ENCODE measurements at places on chromosomes 16 and 17.

- peak; percentile 80 for DNase-seq
These were observed 42.4 kb downstream of the RAI1 start for GRCh38 chr17:17723354-17724261.

DNA sequence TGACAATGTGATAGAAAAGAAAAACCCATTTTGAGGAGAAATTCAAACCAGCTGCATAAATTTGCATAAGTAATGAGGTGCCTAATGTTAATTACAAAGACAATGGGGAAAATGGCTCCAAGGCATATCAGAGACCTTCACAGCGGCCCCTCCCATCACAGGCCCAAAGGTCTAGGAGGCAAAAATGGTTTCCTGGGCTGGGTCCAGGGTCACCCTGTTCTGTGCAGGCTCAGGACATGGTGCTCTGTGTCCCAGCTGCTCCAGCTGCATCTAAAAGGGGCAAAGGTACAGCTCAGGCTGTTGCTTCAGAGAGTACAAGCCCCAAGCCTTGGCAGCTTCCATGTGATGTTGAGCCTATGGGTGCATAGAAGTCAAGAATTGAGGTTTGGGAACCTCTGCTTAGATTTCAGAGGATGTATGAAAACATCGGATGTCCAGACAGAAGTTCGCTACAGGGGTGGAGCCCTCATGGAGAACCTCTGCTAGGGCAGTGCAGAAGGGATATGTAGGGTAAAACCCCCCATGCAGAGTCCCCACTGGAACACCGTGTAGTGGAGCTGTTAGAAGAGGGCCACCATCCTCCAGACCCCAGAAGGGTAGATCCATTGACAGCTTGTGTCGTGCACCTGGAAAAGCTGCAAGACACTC lies 40.6 kb downstream of the IKZF3 start:
- DNase-seq, result no peak

GRCh38 chr17:73516431-73516830 lies 127.8 kb downstream of the SDK2 start:
- DNase-seq, result no peak

DNA sequence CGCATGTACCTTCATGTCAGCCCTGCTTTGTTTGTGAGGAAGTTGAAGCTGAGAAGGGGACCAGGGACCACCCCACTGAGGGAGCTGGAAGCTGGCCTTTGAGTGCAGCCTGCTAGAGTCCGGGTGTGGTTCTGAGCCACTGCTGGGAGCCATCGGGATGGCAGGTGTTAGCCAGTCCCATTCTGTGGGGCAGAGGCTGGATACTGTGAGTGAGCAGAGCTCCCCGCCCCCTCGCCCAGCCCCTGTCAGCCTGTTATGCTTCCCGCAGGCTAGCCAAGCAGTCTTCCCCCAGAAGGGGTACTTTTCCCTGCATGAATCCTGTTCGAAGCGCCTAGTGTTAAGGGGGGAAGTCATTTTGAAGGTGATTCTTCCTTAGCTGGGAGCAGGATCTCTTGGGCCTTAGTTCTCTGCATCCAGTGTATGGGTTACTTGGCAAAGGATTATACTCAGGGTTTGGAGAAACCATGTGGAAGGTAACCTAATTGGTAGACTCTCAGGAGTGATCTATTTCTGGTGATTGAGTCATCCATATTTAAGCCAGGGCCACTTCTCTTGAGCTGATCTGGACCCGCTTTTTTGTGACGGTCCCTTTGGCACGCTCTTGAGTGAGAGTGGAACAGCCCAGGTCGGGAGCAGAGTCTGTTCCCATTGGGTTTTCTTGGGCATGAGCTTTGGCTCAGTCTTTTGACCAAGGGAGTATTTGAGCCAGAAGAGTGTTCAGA lies 23.8 kb downstream of the AKAP1 start:
- no peak for DNase-seq

GRCh38 chr17:70276906-70277305 lies 107.6 kb downstream of the KCNJ2 start:
- no peak for DNase-seq

DNA sequence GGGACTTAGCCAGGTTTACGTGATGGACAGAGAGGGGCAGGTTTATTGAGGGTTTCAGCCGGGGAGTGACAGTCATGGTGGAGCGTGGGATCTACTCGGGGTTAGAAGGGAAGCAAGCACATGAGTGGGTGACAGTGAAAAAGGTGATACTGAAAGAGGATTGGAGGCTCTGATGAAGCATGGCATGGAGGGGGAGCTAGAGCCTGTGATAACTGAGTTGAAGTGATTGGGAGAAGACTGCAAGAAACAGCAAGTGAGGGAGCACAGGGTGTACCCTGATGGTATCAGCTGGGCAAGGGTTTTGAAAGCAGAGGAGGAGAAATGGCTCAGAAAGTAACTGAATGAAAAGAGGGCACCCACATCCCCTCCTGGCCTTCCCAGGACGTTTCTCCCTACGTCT lies 6.7 kb upstream of the KSR1 start:
- DNase-seq, result no peak

DNA sequence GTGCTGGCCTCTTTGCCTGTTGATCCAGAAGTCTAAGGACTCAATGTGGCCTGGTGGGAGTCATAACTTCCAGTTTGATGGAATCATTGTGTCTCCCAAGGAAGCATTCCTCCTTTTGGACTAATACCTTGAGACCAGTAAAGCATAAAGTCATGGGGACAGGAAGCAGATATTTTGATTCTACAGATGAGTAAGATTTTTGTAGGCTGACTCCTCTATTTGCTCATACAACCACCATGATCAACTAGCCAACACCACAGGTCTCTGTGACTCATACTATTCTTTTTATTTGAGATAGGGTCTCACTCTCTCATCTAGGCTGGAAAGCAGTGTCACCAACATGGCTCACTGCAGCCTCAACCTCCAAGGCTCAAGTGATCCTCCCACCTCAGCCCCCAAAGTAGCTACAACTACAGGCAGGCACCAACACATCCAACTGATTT lies 6.2 kb downstream of the MT2A start:
- DNase-seq, result peak; percentile 64

DNA sequence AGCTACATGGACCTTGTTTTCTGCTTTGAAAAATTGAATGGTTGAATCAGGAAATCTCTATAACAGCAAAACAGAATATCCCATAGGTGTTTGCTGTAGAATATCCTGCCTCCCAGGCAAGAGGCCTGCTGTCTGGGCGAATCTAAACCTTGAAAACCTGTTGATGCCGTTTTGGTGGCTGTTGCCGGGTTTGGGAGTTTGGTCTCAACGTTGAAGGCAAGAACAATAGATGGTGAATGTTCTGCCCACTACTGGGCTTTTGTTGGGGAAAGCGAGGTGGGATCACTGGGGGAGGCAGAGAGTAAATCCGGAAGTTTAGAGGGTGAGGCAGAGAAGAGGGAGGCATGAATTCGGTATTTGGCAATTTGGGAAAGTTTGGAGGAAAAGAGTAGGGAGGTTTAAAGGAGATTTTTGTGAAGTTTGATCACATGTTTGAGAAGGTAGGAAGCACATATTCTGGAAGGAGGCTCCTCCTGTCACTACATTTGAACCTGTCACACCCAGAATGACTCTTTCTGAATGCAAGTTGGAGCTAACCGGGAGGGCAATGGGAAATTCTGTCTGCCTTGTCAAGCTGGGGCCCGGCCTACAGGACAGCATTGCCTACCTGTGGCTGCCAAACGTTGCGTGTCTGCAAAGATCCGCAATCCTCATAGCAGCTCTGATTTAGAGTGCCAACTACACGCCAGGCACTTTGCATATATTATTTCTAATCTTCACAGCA lies 46.5 kb downstream of the GPRC5B start:
- DNase-seq, result no peak

- no peak for DNase-seq
These were observed 635 bp downstream of the SCPEP1 start for GRCh38 chr17:56978441-56979090.

- peak; percentile 47 for DNase-seq
These were observed 15.5 kb upstream of the TFAP4 start for GRCh38 chr16:4288148-4288921.

DNA sequence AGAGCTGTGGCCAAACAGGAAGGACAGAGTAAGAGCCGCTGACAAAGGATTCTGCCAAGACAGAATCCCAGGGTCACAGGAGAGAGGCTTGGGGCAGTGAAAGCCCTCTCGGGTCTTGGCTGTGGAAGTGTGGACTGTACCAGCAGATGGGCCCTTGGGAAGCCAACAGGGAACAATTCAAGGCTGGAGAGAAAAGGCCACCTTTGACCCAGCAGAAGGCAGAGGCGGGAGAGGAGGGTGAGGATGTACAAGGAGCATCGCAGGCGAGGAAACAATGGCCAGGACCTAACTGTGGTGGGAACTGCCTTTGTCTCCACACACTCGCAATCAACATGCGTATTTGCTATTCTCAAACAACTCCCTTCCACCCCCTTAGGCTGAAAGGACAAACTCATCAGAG lies 15.7 kb downstream of the CARHSP1 start:
- DNase-seq, result no peak

DNA sequence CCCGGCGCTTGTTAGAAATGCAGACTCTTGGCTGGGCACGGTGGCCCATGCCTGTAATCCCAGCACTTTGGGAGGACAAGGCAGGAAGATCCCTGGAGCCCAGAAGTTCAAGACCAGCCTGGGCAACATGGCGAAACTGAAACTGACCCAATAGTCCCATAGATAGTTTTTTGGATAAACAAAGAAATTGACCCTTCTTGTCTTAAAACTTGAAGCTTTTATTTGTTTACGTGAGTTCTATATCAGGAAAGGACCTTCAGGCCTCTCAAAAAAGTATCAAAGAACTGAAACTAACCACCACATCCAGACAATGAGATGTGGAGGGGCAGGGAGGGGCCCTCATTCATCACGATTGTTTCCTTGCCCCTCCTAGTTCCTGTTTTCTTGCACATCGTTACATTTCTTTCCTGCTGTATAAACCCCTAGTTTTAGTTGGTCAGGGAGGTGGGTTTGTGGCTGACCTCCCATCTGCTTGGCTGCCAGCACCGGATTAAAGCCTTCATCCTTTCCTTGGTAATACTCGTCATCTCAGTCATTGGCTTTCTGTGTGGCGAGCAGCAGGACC lies 29.9 kb upstream of the PRM1 start:
- no peak for DNase-seq

DNA sequence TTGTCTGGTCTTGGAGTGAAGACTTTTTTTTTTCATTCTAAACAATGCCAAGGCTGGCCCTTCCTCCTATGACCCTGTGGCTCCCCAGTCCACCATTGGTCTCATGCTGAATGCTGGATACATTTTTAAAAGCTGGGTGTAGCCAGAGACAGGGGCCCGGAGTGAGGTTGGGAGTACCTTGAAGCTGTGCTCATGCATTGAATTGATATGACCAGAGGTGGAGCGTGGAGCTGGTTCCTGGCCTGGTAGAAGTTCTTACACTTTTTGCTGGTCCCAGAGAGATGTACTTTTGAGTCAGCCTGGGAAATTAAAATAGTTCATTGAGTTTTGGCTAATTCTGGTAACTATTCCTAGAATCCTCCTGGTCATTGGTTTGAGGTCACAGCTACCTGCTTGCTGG lies 83.6 kb downstream of the CMIP start:
- no peak for DNase-seq

DNA sequence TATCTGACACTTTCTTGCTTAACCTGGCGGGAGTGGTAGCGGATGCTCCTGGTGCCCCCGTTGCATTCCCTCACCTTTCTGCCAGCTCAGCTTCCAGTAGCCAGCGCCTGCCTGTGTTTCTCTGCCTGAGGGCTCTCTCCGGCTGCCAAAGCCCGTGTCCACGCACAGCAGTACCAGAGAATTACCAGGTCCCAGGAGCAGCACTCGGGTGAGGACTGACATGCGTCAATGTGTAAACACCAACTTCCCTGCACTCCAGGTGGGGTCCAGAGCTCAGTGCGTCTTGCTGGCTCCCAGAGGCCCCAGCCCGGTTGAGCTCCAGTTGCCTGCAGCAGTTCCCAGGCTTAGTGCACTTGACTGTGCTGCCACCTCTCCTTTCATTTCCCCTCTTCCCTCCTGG lies 54.8 kb downstream of the CDH13 start:
- no peak for DNase-seq

DNA sequence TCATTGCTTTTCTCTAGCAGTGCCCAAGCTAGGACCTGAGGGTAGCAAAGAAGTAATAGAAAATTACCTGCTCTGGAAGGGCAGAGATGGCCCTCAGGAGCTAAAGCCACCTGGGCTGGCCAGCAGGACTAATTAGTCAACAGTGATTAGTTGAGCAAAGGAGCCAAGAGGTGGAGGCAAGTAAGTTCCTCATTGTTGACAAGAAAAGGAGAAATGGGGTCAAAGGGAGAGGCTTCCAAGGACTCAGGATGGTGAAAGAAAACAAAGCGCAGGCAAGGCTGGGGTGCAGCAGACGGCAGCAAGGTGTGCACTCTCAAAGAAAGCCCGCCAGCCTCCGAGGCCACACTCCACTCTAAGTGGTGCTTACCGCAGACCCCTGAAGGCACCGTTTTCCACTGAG lies 44.6 kb downstream of the CMTM4 start:
- no peak for DNase-seq

GRCh38 chr16:72203401-72203800 lies 31.4 kb upstream of the PMFBP1 start:
- DNase-seq, result peak; percentile 46

DNA sequence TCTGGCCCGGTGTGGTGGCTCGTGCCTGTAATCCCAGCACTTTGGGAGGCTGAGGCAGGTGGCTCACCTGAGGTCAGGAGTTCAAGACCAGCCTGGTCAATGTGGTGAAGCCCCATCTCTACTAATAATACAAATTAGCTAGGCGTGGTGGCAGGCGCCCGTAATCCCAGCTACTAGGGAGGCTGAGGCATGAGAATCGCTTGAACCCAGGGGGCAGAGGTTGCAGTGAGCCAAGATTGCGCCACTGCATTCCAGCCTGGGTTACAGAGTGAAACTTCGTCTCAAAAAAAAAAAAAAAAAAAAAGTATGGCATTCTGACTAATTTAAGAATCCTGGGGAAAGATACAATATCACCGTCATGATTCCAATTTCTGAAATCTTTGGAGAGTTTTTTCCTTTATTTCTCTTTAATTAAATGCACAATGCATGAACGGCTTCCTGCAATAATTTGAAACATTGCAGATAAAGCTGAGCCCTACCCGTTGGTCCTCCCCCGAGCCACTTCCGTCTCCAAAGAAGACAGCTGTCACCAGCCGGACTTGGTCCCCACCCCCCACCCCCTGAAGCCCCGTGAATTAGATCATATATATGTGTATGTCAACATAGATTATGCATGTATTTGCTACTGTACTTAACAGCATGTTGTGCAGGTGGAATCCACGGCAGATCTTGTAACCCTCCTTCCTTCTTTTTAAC lies 142.6 kb upstream of the PLCG2 start:
- DNase-seq, result peak; percentile 18

- no peak for DNase-seq
These were observed 519 bp downstream of the ST6GALNAC2 start for GRCh38 chr17:76585033-76585648.

DNA sequence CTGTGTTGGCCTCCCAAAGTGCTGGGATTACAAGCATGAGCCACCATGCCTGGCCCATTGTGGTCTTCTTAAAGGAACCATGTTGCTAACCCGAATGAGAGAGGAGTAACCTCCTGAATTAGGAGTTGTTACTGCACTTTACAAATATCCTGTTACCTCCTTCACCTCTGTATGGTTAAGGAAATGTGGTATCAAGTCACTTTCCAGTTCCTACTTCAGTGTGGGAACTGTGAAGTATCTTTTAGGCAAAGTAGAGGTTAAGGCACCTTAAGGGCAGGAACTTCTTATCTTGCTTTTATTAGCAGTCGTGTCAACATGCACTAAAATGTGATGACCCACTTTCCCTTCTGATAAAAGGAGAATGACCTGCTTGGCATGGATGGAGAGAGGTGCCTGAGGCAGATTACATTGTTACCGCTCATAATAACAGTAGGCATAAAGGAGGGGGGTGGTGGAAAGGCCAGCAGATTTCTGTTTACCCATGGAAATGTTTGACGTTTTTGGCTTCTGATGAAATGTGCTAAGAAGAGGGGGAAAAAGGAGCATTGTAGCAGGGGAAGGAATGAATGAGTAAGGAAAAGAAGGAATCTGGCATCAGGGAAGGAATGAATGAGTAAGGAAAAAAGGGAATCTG lies 28.5 kb downstream of the FTO start:
- no peak for DNase-seq
